ENCODE measurements at places on chromosomes 5 and 9.
A peak's percentile ranks its signal among the peaks of the same experiment; 100 is the strongest.

- no peak for DNase-seq
Measured at GRCh38 chr5:56983593-56984361, 31.9 kb upstream of the MIER3 start.

- DNase-seq, result no peak
Measured at GRCh38 chr5:158810615-158811014, 289.1 kb downstream of the EBF1 start.

- DNase-seq, result no peak
Measured at GRCh38 chr9:25302601-25303000, 375.6 kb downstream of the TUSC1 start.

DNA sequence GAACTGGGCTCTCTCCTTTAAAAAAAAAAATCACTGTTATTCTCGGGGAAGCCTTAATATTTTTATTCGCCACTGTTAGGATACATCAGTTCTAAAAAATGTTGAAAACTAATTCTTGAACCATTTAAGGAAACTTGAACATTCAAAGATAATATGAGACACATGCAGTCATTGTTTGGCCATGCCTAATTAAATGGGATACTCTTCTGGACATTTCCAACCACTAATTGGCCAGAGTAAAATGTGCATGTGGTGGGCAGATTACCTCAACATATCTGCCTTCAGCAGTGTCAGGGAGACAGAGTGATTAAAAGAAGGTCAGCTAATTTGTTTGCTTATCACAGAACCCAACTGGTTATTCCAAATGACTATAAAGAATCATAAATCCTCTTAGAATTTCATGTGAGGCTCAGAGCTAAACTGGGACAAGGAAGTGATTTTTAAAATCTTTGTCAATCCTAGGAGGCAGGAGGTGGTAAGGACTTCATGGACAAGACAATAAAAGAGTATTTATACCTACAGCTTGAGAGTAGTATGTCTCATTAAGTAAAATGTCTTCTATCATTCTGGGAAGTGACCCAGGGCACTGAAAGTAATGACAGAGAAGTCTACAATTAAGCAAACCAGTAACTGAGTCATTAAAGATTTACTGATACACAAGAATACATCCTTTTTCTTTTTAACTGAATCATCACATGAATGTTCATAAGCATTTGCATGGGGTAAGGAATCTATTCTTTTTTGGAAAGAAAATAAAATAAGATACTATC lies 242.9 kb upstream of the TRPM3 start:
- no peak for DNase-seq

GRCh38 chr5:14463629-14464028 lies 118.0 kb upstream of the OTULINL start:
- peak; percentile 38 for DNase-seq

- no peak for DNase-seq
Measured at GRCh38 chr5:179323026-179323870, 22.0 kb downstream of the ADAMTS2 start.

DNA sequence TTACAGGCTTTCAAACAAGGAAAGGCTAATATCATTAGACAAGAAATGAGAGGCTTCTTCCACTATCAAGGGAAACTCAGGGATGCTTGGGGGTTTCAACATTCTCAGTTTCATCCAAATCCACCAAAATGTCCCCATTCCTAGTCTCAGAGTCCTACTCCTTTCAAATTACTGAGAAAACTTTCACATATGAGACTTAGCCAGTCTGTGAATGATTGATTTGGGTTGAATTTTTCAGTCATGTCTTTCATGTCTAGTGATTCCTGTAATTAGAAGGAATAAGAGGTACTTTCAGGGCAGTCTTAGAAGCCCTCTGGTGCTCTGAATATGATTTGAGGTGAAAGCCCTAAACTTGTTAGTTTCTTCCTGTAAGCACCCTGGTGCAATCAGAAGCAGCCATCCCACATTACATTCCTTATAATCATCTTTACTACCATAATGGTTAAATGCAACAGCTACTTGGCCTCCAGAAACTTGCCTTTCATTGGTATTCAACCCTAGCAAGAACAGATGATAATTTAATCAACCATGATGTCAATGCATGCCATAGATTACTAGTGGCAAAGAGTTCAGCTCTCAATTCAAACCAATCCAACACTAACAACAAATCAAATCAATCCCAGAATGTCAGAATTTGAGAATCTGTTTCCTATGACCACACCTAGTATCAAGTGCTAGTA lies 50.7 kb upstream of the RIC1 start:
- no peak for DNase-seq

DNA sequence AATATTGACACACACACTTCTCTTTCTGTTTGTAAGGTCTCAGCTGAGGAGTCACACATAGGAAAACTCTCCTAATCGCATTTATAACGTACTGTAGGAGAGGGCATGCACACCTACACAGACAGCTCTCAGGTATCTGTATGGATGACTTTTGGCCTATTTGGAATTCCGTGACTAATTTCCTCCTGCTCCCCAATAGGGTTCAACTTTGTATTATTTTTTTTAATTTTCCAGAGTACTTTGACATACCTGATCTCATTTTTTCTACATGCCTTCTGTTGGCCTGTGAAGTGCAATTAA lies 195.9 kb downstream of the ARHGAP26 start:
- DNase-seq, result no peak

- no peak for DNase-seq
Measured at GRCh38 chr5:150256410-150257064, 33.0 kb downstream of the CAMK2A start.

DNA sequence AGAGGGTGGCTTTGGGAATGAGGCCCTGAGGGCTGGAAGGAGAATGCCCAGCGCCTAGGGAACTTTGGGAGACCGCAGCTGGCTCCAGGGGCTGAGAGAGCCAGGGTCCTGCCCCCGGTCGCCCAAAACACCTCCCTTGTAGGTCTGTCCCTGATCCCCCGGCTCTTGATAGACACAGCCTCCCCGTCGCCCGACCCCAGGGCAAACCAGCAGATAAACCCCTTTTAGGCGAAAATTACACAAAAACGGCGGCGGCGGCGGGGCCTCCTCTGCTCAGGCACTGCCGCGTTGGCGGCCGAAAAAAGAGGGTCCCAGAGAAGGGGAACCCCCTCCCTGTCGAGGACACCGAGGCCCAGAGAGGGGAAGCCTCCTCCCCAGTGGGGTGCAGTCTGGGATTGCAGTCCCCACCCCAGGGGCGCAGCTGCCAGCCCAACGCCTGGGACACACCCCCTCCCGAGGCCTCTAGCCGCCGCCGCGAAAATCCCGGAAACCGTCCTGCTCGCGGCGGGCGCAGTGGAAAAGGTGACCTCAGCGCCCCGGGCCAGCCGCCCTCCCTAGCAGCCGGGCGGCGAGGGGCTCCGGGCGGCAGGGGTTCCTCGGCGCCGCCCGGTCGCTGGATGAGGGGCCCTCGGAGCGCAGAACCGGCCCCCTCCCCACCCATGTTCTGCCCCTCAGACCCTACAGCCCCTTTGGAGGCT lies 3.1 kb upstream of the BARX1 start:
- DNase-seq, result no peak
